Activated CD4-positive, CD25-positive, alpha-beta regulatory T cell treated with anti-CD3 and anti-CD28 coated beads, Interleukin-2, amount 50 U/mL, for 16 hours (primary cell): ENCODE measurements at places on chromosomes 6 and 20.

DNA sequence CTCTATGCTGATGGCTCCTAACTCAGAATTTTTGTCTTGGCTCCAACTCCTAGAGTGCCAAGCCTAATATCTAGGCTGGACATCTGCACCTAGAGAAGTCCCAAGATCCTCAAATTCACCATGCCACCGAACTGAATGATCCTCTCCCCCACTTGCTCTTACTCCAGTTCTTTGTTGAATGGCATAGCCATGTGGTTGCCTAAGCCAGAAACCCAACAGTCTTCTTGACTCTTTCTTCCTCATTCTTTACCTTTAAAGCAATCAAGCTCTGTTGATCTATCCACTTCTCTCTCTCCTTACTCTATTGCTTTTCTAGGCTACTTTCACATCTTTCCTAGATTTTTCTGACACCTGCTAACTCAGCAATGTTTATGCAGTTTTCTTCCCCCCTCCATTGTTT is 126.5 kb upstream of the FOXO3 start:
- DNase-seq = no peak

DNA sequence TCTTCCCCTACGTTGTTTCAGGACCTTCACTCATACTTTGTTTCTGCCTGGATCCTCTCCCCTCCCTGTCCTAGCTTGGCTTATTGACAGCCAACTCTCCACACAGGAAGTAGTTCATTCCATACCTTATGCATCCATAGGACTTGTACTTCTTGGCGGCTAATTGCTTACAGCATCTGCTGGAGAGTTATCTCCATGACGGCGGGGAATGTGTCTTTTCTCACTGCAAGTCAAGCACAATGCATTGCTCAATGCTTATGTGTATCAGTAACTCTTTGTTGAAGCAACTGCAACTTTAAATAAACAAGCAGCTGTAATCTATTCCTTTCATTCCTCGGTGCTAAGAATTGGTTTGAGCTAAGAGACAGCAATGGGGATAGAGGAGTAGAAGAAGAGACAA is 551.3 kb upstream of the EPHA7 start:
- DNase-seq = no peak

DNA sequence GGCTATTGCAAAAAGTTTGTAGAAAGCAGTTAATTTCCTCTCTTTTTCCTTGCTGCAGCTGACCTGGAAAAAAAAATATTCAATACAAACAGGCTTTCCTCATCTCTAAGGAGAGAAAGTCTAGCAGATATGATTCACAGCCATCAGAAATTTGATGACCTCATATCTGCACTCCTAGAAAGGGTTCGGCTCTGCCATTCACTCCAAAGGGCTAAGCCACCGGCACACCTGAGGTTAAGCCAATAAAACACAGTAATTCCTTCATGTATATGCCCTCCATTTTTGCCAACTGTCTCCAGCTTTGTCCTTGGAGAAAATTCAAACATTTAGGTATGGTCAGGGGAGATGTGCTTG is 18.7 kb upstream of the LY86 start:
- DNase-seq = no peak

GRCh38 chr20:60116128-60116909 is 158.1 kb downstream of the CDH26 start:
- DNase-seq = no peak

DNA sequence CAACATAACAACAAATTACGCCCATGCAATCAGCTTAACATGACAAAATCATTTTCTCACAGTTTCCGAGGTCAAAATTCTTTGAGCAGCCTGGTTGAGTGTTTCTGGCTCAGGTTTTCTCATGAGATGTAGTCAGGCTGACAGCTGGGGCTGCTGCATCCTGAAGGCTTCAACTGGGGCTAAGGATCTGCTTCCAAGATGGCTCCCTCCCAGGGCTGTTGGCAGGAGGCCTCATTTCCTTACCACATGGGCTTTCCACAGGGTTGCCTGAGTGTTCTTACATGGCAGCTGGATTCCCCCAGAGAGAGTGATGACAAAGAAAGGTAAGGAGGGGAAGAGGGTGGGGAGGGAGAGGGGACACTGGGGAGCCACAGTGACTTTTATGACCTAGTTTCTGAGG is 63.1 kb upstream of the NNAT start:
- DNase-seq = no peak
